ENCODE measurements at places on chromosomes 16 and 17.

DNA sequence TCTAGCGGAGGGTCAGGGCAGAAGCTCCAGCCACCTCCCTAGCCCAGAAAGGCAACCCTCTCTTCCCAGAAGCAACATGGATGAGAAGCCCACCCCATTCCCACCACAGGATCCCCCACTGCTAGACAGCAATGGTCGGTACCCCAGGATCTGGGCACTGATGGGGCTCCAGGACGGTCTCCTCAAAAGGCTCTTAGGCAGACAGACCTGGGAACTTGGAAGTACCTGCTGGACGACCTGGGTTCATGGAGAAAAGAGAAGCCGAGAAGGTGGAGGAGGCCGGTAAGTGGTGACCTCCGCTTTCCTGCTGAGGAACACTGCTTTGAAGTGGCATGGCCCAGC lies 96.6 kb downstream of the TBC1D16 start:
- no peak for DNase-seq

- DNase-seq: no peak
These were observed 15.1 kb downstream of the MPP3 start for GRCh38 chr17:43817826-43818225.

DNA sequence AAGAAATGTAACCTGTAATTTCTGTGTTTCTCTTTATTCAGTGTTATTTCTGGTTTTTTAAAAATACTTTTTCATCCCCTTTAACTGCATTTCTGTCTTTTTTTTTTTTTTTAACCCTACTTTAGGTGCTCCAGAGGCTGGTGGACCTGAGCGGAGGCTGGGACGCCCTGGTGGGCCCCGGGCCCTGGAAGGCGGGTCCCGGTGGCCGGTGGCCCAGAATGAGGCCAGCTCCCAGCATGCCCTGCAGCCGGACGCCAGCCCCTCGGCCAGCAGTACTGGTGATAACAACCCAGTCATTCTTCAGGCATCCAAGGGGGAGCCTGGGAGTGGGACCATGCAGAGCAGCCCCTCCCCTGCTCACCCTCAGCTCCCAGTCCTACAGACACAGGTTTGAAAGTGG lies 1.5 kb downstream of the SRCAP start:
- no peak for DNase-seq

- peak; percentile 49 for DNase-seq
These were observed 756 bp downstream of the LUC7L3 start for GRCh38 chr17:50719924-50720794.

DNA sequence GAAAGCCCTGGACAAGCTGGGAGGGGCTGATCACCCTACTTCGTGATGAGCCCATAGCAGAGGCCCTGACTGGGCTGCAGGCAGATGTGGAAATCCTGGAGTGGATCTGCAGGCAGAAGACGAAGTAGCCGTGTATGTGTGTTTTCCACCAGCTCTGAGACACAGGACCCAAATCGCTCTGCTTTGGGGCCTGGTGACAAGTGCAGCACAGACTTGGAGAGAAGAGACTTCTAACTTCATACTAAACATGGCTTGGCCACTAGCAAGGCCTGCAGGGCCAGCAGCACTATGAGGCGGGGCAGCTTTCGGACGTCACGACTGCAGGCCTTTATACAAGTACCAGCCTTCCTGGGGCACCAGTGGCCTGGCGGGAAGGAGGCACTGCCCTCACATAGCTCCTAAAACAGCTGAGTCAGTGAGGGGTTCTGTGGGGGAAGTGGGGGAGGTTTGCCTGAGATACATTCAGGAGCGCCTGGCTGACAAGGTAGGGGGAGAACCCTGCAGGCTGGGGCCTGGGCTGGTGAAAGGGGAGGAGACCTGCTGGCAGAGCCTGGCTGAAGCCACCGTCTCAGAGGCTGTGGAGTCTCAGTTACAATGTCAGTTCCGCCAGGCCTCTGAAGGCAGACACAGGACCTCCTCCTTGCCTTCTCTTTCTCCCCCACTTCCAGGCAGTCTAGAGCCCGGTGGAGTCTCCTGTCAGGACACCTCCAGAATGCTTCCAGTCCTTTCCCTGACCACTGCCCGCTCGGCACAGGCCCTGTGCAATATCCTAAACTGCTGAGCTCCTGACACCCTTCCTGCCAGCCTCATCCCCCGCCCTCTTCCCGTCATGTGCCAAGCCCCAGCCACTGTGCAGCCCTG lies 73.4 kb downstream of the WSB1 start:
- no peak for DNase-seq

GRCh38 chr16:12447556-12447955 lies 356.1 kb downstream of the CPPED1 start:
- DNase-seq: no peak

- no peak for DNase-seq
These were observed 19.9 kb upstream of the JPH3 start for GRCh38 chr16:87582216-87582965.

- DNase-seq: no peak
These were observed 19.8 kb upstream of the G6PC1 start for GRCh38 chr17:42880776-42881310.

- no peak for DNase-seq
These were observed 120.5 kb downstream of the SOCS1 start for GRCh38 chr16:11135464-11135973.

- no peak for DNase-seq
These were observed 98.0 kb downstream of the KPNA2 start for GRCh38 chr17:68133346-68134045.

- no peak for DNase-seq
These were observed 4.1 kb upstream of the SALL1 start for GRCh38 chr16:51155199-51155607.

- no peak for DNase-seq
These were observed 36.0 kb downstream of the CHD9 start for GRCh38 chr16:53090591-53091411.

GRCh38 chr17:78426293-78426879 lies 47.9 kb downstream of the PGS1 start:
- DNase-seq: no peak

- DNase-seq: no peak
These were observed 6.7 kb downstream of the BAHCC1 start for GRCh38 chr17:81401723-81402529.

DNA sequence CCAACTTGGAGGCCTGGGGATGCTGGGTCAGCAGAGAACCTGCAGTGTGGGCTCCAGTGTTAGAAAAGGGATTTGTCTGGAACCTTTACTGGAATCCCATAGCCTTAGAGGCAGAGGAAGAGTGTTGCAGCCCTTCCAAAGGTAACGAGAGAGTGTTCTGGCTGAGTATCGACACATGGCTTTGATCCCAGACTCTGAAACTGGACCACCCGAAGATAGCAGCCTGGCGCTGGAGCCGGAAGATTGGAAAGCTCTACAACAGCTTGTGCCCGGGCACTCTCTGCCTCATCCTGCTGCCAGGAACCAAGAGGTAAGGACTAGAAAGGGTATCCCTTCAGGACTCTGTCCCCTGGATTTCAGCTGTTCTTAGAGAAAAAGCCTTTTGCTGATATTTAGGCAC lies 39.7 kb downstream of the REXO5 start:
- no peak for DNase-seq

- DNase-seq: no peak
These were observed 15.9 kb downstream of the RAB5C start for GRCh38 chr17:42138749-42139492.

- peak; percentile 47 for DNase-seq
These were observed 170.8 kb upstream of the FAM20A start for GRCh38 chr17:68771867-68772515.

DNA sequence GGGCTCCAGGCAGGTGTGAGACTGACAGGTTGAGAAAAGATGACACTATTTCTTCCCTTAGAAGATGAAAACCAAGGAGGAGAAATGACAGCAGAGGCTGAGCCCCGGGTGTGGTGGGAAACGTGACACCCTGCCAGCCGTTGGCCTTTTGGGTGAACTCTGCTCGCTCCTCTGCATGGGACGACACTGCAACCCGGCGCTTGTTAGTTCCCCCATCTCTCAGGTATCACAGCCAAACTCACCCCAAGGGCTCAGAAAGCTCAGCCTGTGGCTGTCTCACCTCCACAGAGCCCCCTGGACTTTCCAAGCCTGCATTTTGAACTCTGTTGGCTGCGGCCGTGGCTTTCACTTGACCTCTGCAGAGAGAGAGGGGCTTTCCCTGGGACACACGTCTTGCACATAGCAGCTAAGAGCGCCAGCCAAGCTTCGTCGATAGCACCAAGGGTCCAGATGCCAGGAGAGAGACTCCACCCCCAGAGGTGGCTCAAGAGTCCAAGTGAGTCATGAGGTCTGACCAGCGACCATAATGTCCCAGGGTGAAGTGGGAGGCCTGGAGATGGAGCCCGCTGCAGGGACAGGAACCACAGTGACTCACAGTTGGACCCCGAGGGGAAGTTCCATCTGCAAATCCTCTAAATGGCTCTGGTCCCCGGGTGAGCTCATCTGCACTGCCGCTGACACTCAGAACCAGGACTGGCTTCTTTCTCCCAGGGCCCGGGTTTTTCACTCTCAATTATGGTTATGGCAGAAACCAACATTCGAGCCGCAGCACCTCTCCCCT lies 301.9 kb downstream of the SOX9 start:
- no peak for DNase-seq

GRCh38 chr17:73890831-73891405 lies 246.7 kb upstream of the SDK2 start:
- no peak for DNase-seq

DNA sequence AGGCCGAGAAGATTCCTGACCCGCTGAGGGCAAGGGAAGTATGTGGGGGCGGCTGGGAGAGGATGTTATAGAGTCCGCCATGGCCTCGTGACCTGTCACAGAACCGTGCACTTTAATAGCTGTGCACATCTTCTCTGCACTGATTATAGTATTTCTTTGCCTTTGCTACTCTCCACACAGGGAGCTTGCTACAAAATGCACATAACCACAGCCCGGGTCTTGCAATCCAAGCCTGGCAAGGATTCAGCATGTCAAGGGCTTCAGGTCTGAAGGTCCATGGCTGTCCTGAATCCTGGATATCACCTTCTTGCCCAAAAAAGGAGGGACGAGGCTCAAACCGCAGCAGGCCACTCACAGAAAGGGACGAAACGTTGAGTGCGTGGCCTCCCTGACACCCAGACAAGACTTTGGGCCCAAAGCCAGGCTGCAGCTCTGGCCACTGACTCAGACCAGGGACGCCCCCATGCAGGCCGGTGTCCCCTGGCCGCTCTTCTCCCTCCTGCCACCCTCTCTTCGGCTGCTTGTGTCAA lies 43.7 kb downstream of the USP22 start:
- no peak for DNase-seq

GRCh38 chr16:30645727-30646126 lies 5.0 kb upstream of the PRR14 start:
- no peak for DNase-seq

DNA sequence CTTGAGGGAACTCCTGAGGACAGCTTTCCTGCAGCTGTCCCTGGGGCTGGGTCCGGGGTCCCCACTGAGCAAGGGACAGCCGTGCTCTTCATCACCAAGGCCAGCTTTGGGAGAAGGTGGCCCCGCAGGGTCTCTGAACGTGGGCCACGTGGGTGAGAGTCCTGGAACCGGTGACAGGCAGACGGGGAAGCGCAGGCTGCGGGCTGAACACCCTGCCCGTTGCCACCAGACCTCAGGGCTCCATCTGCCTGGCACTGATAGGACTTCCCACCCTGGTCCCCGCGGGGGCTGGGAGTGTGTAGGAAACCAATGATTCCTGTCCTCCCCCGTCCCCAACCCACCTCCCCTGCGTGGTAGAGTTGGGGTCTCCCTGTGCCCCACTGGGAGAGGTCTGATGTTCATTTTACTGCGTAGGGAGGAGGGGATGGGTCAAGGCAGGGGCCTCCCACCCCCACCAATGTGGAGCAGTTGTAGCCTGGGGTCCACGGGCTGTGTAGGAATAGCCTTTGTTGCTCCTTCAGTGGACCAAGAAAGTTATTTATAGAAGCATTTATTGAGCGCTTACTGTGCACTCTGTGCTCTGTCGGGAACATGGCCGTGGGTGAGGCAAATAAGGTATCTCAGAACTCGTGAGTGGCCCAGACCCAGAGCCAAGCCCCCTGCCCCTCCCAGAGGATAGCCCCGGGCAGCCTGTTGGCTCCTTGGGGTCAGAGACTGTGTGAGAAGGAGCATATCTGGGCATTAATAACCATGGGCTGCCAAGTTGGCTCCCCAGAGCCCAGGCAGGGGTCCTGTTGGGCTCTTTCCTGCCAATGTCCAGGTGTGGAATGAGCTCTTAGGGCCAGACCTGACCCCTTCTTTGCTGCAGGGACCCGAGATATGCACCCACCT lies 1.3 kb downstream of the ADGRG1 start:
- DNase-seq: no peak

- DNase-seq: peak; percentile 51
These were observed 1.5 kb upstream of the BAIAP3 start for GRCh38 chr16:1331712-1332617.

DNA sequence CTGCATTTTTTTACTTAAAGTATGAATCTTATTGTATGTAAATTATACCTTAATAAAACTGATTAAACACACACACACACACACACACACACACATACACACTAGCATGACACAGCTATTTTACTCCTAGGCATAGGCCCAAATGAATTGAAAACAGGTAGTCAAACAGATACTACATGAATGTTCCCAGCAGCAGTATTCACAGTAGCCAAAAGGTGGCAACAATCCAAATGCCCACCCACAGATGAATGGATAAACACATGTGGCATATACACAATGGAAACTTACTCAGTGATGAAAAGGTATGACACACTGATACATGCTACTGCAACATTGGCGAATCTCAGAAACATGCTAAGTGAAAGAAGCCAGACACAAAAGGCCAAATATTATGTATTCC lies 223.5 kb downstream of the CYB561 start:
- DNase-seq: peak; percentile 8

DNA sequence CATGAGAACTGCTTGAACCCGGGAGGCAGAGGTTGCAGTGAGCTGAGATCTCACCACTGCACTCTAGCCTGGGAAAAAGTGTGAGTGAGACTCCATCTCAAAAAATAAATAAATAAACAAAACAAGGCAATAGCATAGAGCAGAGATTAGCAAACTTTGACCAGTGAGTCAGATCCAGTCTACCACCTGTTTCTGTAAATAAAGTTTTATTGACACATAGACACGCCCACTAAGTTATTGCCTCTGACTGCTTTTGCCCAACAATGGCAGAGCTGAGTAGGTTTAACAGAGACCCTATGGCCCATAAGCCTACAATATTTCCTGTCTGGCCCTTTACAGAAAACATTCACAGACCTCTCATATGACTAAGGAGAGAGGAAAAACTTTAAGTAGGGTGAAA lies 44.3 kb downstream of the XYLT1 start:
- no peak for DNase-seq

DNA sequence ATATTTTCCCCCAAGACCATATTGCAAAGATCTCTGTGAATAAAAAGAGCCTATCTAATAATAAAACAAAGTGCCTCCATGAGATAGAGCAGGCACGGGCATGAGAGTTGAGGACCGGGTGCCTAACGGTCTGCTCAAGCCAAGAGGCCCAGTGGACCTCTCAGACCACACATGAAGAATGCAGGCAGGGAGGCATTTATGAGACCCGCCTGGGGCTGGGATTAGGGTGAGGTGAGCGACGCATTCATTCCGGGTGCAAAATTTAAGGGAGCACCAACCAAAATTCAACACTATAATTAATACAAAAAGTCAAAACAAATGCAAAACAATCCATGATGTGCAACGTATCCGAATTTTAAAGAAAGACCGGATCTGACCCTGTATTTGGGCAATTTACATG lies 108.5 kb downstream of the MAF start:
- DNase-seq: no peak

- no peak for DNase-seq
These were observed 206.8 kb downstream of the PRKCA start for GRCh38 chr17:66508896-66509844.

Measured in NCI-H345 (cell line).